Dermis blood vessel endothelial cell (primary cell): ENCODE measurements at places on chromosomes 7 and 10. TPM values are rescaled to one million over a fixed set of nuclear protein-coding genes. Genes with fewer than 3 reads are reported as not detected.

The FBXO24 gene
- total RNA-seq = 0.60 TPM in 1 of 2 replicates, not detected in the other

The TYW1B gene
- 2.8 and 6.0 TPM in 2 replicates for total RNA-seq

DNA sequence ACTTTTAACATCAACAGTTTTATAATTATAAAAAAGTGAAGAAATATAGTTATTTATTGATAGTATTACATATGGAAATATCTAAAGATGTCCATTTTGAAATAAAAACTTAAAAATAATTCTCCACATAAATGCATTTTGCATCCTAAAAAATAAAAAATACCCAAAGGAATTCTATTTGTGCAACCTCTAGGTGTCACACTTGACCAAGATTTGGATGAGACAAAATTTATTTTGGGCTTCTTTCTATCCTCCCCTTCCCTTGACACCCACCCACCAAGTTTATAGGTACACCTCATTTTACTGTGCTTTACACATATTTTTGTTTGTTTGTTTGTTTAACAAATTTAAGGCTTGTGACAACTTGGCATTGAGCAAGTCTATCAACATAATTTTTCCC is 3.3 kb upstream of the THSD7A start:
- peak; percentile 38 for DNase-seq

DNA sequence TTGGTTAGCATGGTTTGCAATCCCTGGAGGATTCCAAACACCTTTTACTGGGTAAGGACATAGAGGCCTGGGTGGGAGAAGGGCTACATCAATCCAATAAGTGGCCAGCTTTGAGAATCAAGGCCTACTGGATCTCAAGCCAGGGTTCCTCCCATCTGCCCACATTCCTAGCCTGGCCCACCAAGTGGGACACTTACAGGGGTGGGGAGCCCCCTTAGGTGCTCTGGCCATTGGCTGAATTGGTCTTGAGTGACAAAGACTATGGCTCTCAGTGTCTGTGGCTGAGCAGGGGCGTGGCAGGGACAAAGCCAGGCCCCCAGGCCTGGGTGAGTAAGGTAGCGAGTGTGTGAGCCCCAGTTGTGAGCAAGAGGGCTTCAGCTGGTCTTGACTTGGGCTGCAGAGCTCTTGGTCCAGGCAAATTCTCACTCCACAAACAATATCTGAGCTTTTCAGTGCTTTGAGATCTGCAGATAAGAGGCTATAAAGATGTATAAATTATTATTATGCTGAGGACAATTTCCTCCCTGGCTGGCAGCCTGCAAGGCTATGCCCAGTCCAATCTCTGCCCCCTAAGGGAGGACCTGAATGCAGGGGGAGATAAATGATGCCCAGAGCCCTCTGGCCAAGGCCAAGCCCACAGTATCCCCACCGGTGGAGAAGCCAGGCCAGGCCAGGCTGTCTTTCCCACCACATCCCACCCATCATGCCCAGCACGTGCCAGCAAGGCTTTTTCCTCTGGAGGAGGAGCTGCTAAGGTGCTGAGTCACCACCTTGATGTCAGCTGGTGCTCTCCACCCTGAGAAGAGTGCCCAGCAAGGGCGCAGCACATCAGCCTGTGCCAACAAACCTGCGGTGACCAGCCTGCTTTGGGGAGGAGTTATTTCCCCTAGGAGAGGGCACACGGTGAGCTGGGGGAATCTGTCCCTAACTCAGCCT is 80.7 kb upstream of the DUSP5 start:
- DNase-seq = no peak

GRCh38 chr10:68604441-68604840 is 44.3 kb downstream of the TET1 start:
- DNase-seq = no peak

DNA sequence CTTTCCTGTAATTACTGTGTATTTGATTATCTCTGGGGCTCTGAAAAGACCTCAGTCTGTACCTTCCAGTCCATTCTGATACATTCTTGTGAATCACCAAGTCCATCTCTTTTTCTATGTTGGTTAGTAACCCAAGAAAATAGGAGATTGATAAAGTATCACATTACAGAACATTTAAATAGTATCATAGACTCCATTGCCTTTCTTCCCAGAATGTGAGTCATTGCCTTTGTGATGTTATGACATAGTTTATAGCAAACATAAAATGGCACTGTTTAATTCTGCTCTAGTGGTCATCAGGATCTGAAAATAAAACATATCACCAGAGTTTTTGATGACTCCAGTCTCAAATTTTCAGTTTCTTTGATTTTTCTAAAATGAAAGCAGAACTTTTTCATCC is 78.4 kb downstream of the NRG3 start:
- DNase-seq = no peak

GRCh38 chr7:113775401-113775800 is 143.4 kb downstream of the PPP1R3A start:
- no peak for DNase-seq
